Activated CD4-positive, alpha-beta T cell treated with anti-CD3 and anti-CD28 coated beads, Interleukin-2, amount 50 U/mL, for 48 hours (primary cell): ENCODE measurements at places on chromosomes 7 and 10.

GRCh38 chr7:51589111-51589510, 272.5 kb upstream of the COBL start:
- no peak for DNase-seq

DNA sequence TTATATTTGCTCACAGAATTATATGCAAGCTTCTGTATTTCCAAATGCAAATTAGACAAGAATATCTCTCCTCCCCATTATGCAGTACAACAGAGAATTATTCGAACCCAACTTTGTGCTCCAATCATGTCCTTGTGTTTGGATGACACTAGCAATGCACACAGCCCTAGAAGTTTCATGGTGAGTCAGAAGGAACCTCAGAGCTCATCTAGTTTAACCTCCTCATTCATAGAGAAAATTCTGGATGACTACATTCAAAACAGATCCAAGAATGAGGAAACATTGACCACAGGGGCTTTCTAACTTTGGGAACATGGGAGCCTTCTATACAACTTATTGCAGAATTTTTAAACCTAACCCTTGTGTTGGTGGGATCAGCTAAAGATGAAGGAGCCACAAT, 12.8 kb upstream of the ARID5B start:
- no peak for DNase-seq

GRCh38 chr10:5559642-5560141, 34.9 kb downstream of the CALML3 start:
- DNase-seq = no peak

- no peak for DNase-seq
Observed at GRCh38 chr7:8178353-8178752, 83.6 kb downstream of the ICA1 start.

- DNase-seq = no peak
Observed at GRCh38 chr7:4169455-4169854, 512.6 kb upstream of the FOXK1 start.

GRCh38 chr7:108580298-108580697, 10.6 kb downstream of the DNAJB9 start:
- no peak for DNase-seq

- DNase-seq = no peak
Observed at GRCh38 chr10:95613330-95613729, 43.2 kb downstream of the ALDH18A1 start.

- DNase-seq = no peak
Observed at GRCh38 chr7:22867589-22867988, 44.9 kb upstream of the TOMM7 start.

DNA sequence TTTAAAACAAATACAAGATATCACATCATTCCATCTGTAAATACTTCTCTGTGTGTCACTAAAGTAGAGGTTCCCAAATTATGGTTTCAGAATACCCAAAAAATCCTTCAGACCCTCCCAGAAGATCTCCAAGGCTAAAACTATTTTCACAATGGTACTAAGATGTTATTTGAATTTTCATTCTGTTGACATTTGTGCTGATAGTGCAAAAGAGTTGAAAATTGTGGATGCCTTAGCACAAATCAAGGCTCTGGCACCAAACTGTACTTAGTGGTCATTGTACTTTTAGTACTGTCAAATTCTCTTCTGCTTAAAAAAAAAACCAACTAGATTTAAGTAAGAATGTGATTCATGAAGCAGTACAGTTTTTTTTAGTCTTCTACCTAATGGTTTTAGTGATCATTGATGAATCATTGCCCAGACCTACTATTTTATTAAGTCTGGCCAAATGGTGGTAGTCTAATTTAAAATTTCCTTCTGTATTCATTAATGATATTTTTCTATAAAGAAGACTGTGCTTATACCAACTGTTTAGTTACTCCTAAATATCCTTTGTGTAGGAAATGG, 50.5 kb downstream of the TPST1 start:
- no peak for DNase-seq

- DNase-seq = no peak
Observed at GRCh38 chr7:42476255-42476654, 239.2 kb upstream of the GLI3 start.

DNA sequence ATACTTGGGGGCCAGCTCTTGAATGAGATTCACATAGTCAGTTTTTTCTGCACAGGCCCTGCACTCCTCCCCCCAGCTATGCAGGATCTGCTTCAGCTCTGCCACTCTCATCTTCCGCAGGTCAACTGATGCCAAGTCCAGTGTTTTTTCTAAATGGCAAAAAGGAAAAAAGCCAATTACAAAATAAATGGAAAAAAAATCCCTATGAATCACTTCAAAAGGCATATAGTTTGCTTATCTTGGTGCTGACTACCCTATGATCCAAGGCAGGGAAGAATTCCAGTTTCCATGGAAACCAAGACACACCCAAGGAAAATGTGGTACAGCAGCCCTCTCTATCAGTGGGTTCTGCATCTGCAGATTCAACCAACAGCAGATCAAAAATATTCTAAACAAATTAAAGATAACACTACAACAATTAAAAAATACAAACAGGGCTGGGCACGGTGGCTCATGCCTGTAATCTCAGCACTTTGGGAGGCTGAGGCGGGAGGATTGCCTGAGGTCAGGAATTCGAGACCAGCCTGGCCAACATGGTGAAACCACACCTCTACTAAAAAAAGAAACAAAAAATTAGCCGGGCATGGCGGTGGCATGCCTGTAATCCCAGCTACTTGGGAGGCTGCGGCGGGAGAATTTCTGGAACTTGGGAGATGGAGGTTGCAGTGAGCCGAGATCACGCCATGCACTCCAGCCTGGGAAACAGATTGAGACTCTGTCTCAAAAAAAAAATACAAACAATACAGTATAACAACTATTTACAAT, 17.6 kb downstream of the CDNF start:
- DNase-seq = no peak
